ENCODE measurements at places on chromosomes 3 and 15.

DNA sequence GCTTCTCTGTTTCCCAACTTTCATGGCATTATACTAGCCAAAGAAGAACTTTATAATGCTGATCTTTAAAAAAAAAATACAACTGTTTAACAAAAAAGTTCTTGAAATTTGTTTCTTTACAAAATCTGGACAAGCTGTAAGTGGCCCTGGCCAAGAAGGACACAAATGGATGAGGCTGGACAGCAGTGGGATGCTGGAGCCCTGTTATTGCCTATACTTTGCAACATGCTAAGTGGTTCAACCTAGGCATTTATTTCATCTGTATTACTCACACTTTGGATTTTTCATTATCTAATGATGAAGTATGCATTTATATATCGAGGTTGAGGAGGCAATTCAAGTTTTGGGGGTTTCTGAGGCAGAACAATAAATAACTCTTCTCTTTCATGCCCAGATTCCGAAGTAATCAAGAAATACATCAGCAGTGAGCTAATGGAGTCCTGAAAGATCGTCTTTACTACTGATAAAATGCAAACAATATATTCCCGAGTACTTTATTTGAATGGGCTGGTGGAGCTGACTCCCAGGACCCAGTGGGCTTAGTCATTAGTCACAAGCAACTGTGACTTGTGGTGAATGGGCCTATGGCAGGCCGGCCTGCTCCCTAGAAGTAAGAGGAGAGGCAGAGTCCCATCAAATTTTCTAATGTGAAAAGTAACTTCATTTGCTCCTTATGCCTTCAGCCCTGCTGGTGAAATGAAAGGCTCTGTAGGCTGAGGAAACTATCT, 177.3 kb upstream of the DPH6 start:
- no peak for DNase-seq

DNA sequence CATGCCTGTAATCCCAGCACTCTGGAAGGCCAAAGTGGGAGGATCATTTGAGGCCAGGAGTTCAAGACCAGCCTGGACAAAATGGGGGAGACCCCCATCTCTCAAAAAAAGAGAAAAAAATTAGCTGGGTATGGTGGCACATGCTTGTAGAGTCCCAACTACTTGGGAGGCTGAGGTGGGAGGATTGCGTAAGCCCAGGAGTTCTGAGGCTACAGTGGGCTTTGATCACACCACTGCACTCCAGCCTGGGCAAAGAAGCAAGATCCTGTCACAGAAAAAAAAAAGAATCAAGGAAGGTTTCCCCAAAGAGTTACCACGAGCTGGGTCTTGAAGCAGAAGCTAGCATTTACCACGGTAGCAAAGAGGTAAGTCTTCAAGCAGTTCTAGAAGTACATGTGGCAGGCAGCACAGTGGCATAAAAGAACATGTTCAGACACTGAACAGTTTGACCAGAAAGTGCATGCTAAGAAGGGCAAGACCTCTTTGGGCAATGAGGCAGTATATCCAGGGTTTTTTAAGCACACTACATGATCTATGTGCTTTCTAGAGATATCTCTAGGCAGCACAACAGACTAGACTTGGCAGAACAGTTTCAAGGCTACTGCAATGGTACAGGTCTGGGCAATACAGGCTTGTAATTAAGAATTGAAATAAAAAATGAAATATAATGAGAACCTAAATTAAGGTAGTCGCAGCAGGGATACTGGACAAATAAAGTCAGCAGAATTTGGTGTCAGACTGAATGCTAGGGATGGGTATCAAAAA, 418.5 kb downstream of the SHQ1 start:
- no peak for DNase-seq

DNA sequence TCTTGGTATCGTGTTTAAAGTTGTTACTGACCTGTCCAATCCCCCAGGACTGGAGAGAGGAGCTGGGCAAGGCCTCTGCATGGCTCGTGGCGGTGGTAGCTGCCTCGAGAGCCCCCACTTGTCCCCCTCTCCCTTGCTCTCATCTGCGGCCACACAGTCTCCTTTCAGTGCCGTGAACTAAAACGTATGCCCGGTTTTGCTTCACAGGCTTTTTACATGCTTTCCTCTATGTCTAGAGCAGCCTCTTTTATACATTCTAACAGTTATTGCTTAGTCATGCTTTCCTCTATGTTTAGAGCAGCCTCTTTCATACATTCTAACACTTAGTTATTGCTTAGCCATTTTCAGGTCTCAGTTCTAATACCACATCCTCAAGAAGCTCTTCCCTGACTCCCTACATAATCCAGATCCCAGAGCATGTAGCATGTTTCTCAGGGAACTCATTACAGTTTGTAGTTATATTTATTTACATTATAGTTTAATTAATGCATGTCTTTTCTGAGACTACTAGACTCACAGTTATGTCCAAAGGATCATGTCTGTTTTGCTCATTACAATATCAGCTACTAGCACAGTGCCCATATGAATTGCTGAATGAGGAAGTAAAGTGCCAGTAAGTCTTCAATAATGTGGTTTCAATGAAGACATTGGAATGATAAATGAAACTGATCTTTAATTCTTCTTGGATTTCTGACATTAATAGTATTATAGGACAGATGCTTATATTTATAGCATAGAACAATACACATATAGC, 66.5 kb upstream of the TBL1XR1 start:
- DNase-seq = no peak

DNA sequence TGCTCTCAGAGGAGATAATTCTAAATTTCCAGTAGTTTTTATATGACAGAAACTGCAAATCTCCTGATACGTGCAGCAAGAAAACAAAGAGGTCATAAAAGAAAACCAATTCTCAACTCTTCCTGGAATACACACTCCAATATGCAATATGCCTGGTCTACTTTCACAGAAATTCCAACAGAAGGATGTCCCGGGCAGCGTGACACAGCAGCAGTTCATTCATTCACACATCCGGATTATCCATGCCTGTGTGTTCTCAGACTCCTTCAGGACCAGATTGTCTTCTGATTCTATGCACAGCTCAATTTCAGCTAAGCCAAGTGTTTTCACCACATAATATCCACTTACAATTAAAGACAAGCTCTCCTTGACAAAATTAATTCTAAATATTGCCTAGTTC, 64.3 kb downstream of the FBN1 start:
- no peak for DNase-seq

DNA sequence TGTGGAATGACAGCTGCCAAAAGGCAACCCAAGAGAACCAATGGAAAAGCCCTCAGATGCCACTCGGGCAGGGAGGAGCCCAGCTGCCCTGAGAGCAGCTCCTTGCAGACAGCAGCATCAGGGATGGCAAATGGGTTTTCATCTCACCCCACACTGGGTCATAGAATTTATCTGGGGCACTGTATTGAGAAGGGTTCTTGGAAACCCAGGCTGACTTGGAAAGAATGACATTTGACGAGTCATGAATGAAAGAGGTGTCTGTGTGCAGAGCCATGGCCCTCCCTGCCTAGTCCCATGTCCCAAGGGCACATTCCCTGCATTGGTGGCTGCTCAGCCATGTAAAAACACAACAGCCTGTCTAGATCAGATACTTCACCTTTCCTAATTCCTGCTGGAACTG, 157.9 kb upstream of the BHLHE40 start:
- peak; percentile 22 for DNase-seq

DNA sequence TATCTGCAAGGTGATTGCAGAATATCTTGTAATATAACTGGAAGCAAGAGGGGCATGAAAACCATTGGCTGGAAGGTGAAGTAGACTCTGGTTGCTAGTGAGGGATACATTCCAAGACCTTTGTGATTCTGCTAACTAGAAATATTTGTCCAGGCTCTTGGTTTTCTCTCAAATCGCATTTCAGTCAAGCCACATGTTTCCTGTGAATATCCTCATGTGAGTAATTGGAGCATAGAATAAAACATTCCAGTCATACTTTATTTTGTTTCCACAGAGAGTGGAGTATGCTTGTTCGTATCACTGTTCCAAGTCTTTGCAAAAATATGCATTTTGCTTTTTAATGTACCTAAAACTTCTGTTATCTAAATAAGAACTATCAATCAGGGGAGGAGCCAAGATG, 850.0 kb downstream of the EPHA3 start:
- no peak for DNase-seq

DNA sequence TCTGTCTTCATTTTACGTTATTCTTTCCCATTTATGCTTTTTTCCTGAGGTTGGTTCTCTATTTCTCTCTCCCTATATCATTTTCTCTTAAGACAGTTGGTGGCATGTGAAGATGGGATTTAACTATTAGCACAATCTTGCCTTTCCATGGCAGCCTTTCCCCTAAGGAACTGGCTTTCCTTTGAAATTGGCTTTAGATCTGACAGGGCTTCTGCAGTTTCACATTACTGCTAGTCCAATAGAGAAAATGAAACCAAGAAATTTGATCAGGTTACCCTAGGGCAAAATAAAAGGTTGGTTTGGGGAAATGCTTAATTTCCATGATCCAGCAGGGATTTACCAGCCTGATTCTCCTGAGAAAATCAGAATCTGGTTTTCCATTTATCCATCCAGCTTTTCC, 22.7 kb upstream of the CHL1 start:
- DNase-seq = no peak

DNA sequence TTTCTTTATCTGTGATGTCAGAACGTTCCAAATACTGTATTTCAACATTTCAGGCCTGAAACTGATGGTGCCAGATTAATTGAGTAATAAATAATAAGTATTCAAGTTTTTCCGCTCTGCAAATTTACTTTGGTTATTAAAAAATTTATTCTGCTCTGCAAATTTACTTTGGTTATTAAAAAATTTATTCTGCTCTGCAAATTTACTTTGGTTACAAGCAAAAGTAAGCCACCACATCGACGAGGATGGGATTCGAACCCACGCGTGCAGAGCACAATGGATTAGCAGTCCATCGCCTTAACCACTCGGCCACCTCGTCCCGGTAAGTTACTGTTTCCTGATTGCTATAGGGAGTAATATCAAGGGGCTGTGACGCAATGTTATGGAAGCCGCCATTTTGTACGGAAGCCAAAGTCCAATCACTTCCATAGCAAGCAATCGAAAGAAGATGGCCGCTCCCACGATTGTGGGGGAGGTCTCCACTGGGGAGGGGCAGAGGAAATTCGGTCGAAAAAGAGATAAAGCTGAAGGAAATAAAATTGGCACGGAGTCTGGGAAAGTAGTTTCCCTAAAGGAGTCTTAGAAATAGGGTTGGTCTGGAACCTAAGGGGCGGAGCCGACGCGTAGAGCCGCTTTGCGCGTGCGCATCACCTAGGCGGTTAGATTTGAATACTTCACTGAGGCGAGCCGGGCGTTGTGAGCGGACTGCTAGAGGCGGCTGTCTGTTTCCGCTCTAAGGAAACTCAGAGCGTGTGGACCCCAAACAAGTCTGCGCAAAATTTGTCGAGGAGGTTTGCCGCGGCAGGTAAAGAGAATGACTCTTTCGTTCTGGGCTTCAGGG, at the start of gene KNL1:
Gene KNL1, plus strand, starts transcription at position 662 of the 841 bp plus-strand sequence. CDS start 8,683 bp downstream, outside the sequence.
- peak; percentile 97 for DNase-seq

GRCh38 chr3:9623148-9623547, 26.2 kb upstream of the MTMR14 start:
- no peak for DNase-seq

DNA sequence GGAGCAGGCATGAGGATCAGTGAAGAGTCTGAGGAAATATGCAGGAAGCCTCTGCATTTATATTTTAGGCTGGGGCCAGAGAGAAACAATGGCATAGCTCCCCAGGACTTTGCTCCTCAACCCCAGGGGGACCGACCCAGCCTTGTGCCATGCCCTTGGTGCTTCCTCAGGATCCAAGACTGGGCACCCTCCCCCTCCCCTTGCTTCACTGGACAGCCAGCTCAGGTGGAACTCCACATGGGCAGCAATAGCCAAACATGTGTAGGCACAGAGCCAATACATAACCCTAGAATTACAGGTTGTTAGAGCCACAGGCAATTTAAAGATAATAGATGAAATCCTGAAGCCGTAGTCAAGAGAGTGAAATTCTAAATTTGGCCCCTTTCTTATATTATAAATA, 73.0 kb upstream of the ETV5 start:
- peak; percentile 23 for DNase-seq

- no peak for DNase-seq
Observed at GRCh38 chr3:157290766-157291165, 130.8 kb upstream of the CCNL1 start.

DNA sequence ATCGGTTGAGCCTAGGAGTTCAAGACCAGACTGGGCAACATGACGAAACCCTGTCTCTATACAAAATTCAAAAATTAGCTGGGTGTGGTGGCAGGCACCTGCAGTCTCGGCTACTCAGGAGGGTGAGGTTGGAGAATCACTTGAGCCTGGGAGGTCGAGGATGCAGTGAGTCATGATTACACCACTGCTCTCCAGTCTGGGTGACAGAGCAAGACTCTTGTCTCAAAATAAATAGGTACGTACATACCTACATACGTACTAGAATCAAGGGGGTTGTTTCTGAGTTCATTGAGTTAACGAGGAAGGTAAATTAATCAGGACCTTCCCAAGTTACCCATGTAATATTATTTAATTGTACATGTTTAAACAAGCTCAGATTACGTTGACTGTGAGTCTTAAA, 97.5 kb downstream of the CHL1 start:
- DNase-seq = no peak

- DNase-seq = peak; percentile 31
Observed at GRCh38 chr15:78002996-78003395, 74.5 kb downstream of the TBC1D2B start.

- no peak for DNase-seq
Observed at GRCh38 chr3:184741259-184741556, 29.3 kb upstream of the MAGEF1 start.

DNA sequence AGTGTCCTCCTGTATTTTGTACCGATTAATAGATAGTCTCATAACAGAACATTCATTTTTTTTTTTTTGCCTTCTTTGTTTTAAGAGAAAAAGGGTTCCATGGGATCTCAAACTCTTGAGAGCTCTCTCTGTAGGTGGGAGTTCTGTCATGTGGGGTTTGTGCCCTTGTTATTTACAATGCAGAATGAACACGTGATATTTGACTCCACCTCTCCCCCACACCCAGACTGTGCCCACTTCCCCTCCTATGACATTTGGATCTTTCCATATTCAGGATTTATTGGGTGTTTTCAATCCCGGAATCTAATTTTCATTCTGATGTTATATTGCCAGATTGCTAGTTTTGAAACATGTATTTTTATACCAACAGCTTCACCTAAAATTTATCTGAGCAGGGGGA, 49.5 kb downstream of the ARPP21 start:
- DNase-seq = no peak

DNA sequence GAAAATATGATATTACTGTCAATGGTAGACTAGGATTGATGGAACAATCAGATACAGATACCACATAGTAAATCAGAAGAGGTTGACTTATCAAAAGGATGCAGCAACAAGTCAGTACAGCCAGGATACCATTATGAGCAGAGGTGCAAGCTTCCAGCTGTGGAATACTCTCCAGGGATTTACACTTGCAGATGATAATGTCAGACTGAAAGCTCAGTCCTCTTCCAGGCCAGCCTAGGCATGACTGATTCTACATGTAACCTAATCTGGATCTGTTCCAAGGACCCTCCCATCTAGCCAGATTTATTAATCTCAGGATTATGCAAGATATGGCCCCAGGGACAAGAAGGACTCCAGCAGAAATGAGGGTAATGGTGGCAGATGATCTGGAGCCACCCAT, 8.2 kb downstream of the FILIP1L start:
- DNase-seq = no peak

- DNase-seq = no peak
Observed at GRCh38 chr3:115537669-115538068, 85.6 kb upstream of the GAP43 start.

Measured in left forelimb (tissue), 1 donor.